ENCODE measurements at places on chromosomes 6 and 20.
A peak's percentile ranks its signal among the peaks of the same experiment; 100 is the strongest.

DNA sequence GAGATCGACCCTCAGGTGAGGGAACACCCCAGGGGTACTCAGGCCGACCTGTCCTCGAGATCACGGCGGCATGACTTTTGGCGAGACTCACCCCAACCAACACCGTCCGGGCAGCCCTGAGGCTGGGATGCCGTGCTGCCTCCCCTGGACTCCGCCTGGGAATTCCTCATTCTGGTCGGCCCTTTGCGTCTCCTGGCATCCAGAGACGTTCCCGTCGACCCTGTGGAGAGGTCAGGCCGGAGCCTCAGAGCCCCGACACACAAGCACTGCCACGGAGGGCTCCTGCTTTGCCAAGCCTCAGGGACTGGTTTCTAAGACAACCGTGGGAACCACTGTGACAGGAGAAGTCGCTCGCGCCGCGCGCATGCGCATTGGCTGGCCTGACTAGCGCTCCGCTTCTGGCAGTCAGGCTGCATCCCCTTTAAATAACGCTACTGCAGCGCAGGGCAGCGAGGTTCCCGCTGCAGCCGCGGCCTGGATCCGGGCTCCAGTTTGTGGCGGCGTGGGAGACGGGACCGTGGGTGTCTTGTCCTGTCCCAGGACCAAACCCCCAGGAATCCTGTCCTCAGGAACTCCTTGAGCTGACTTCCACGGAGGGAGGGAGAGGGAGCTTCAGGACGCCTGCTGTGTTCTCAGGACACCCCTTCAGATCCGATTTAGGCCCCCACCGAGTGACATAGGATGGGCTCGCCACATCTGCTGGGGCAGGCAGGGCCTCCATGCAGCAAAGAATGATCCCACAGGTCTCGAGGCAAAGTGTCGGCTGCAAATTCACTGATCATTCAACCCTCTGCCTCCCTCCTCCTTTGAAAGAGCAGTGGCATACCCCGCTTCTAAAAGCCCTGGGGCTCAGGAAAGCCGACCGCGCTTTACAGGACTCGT lies 163.2 kb upstream of the ZNF337 start:
- no peak for DNase-seq

DNA sequence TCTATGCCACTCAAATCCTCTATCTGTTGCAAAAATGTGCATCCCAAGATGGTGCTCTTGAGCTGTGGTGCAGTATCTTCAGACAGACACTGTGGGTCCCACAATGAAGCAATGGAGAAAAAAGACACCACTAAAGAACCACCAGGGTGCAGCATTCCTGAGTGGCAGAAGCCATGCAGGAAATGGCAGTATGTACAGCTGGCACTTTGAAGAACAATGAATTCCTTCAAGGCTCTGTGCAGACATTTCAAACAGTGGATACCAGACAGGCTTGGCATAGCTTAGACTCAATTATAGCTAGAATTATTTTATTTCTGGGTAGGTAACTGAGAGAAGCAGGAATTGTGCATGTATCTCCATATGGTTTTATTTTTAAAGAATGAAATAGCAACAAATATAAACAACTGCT lies 24.0 kb upstream of the HDAC2 start:
- DNase-seq, result no peak

DNA sequence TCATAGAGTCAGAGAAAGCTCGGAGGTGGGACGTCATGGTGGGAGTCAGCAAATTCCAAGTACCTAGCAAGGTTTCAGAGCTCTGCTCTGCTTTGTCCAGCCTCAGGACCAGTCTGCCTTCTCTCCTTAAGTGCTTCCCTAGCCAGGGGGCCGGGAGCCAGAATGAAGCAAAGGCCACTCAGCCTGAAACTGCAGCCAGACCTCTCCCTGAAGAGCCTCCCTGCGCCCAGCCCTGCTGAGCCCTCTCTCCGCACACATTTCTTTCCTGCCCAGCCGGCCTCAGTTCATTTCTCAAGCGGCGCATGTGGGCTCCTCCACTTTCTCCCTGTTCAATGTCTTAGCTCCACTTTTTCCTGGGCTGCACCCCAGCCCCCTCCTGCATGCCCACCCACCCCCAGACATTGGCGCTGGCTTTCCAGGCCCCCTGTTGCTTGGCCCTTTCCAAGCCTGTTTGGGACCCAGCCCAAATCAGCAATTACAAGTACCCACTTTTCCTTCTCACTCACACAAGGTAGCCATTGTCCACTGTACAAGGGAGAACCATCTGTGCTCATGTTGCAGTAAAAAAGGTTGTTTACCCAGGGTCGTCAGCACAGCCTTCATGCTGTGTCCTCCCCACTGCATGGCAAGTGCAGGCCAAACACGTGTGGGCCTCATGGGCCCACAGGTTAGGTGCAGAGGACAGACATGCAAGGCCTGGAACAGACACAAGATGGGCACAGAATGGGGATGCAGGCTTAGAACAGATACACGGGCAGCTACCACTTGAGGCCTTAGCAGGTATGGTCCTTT lies 147.1 kb downstream of the MRPL14 start:
- DNase-seq, result no peak

GRCh38 chr6:168014428-168014827 lies 17.0 kb downstream of the KIF25 start:
- no peak for DNase-seq

DNA sequence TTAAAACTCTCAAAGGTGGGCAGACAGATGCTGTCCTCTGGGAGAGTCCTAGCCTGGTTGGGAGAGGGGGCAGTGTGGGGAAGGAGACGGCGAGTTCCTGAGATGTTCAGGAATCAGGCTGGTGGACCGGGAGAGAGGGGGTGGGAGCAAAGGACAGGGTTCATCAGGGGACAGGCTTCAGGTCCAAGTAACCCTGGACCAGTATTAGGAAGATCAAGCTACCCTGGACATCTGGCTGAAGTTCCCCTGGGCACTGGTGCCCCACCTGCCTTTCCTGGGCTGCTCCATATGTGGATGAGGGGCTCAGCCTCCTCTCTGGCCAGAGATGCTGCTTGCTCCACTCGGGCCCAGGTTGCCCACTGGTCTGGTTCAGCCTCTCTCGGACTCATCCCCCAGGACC lies 1.1 kb upstream of the IP6K3 start:
- no peak for DNase-seq

DNA sequence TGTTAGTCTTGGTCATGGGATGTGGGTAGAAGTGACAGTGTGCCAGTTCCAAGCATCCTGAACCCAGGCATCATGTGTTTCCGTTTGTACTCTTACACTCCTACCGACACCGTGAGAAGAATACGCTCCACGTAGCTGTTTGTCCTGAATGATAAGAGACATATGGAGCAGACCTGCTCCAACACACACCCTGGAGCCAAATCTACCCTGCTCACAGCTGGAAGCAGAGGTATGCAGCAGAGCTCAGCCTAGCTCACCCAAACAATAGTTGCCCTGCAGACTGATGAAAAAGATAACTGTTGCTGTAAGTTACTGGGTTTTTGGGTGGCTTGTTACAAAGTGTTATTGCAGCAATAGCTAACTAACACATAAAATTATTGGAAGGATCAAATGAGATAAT lies 14.3 kb upstream of the PDSS2 start:
- DNase-seq, result no peak

GRCh38 chr6:127737009-127737486 lies 160.1 kb downstream of the C6orf58 start:
- peak; percentile 49 for DNase-seq

Data from mucosa of descending colon (tissue), 3 donors.